Right atrium auricular region (tissue), 2 donors: ENCODE measurements at places on chromosomes 4 and X.

DNA sequence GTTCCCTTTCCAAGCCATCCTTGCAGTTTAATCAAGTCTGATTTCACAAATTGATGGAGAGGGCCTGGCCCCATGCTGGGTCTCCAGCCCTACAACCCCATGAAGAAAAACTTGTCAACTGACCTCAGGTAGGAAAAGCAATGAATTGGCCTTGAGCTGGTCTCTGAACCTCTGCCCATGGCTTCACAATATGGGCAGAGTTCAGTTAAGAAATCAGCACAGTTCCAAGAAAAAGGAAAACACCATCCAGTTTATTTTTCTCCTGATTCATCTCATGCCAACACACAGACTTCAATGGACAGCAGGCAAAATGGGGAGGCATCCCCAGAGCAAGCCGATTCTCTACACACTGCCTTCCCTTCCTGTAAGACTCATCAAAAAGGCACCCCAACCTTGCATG lies 3.3 kb downstream of the RIPPLY1 start:
- no peak for DNase-seq

- DNase-seq = no peak
These were observed 99.5 kb downstream of the EFHC2 start for GRCh38 chrX:44244008-44244407.

- peak; percentile 68 for DNase-seq
These were observed 880 bp downstream of the UNC5C start for GRCh38 chr4:95547715-95548471.

GRCh38 chr4:88381123-88381522 lies 2.5 kb downstream of the HERC6 start:
- DNase-seq = peak; percentile 23

GRCh38 chr4:129394635-129395034 lies 298.7 kb downstream of the C4orf33 start:
- DNase-seq = no peak

GRCh38 chrX:22366166-22366702 lies 93.5 kb downstream of the CBLL2 start:
- DNase-seq = no peak

DNA sequence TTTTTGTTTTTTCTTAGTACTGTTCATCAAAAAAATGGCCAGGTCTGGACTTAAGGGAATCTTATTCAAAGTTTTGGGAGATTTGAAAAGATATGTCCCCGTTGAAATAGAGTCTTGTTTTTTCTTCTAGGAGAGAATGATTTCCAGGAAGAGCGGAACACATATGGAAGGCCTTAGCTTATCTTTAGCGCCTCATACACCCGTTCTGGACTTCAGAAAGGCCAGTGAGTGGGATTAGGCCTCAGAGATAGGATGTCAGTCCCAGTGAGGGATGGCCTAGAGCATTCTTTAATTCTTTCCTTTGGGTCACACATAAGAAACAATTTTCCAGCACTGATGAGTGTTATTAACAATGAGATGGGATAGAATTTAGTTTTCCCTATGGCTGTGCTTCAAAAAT lies 54.5 kb upstream of the HAND2 start:
- no peak for DNase-seq

- no peak for DNase-seq
These were observed 116.4 kb downstream of the AFF1 start for GRCh38 chr4:87051121-87051713.

- DNase-seq = peak; percentile 68
These were observed 60.1 kb downstream of the SH2D1A start for GRCh38 chrX:124406294-124407014.

DNA sequence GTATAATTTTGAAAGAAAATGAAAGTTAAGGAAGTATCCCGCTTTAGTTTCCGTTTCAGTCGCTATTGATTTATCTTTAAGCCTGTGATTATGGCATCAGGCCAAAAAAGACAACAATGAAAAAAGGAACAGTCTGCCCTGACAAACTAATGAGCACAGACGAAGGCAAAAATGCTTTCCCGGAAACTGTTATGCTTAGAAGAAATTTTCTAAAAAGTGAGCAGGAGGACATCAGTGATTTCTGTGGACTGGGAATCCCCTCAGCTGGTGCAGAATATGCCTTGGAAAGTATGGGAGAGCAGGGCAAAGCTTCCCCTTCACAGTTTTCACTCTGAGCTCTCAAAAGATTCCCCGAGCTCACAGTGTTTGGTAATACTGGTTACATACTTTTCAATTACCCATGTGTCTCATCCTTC lies 5.1 kb upstream of the CXCL10 start:
- no peak for DNase-seq

DNA sequence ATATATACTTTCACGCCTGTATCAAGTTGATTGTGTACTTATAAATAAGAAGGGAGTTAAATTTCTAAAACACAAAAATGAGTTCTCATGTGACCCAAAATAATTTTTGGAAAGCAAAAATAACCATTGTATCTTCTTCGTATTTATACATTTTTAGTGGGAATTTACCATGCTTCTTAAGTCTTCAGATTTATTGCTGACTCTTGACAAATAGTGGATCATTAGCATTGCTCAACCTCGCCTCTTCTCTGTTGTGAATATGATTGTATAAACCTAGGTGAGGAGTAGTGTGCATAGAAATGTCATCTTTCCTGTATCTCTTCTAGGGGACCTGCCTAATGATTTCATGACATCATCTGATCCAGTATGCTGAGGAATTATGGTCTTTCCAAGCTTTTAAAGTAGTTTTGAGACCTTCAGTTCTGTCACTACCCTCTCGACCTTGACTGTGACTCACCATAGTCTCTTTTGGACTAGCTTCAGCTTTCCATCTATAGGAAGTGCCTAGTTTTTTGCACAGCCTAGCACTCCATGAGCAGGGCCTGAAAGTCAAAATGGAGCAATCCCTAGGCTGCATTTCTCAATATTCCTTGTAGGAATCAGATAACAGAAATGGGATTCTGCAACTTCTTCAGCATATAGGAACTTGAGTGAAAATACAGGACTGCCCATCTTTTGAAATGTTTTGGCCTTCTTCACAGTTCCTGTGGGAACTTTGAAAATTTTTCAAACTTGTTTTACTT lies 157.6 kb downstream of the ARX start:
- DNase-seq = no peak

GRCh38 chr4:141810712-141811375 lies 174.5 kb downstream of the IL15 start:
- DNase-seq = no peak

- DNase-seq = no peak
These were observed 150.9 kb downstream of the ENPP6 start for GRCh38 chr4:184066584-184067300.

- DNase-seq = no peak
These were observed 121.3 kb downstream of the PRKX start for GRCh38 chrX:3592184-3592583.

GRCh38 chrX:155612312-155613224 lies at the start of gene TMLHE:
Gene TMLHE (minus strand): TSS chrX:155612952. CDS start chrX:155545276, 67,676 bp downstream.
- DNase-seq = peak; percentile 59

DNA sequence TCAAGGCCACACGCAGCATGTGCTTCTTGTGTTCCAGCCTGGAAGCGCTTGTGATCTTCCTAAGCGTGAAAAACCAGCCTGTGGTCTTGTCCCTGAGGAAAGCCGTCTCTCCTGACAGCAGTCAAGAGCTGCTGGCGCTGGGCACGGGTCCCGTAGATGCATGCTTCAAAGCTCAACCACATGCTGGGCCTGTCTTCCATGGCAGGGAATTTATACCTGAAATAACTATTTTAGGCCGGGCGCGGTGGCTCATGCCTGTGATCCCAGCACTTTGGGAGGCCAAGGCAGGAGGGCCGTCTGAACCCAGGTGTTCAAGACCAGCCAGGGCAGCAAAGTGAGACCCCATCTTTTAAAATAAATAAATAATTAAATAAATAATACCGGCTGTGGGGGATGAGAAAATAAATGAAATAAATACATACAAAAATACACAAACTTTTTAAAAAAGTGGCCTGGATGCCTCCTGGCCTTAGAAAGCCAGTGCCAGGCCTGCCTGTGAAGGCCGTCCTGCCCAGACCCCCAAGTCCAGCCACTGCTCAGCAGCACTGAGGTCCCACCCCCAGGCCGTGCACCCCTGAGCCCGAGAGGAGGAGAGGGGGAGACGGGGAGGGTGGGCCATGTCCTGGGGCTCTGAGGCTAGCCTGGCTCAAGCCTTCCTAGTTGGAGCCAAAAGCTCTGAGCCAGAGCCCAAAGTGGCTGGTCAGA lies 10.4 kb downstream of the LRPAP1 start:
- DNase-seq = no peak

DNA sequence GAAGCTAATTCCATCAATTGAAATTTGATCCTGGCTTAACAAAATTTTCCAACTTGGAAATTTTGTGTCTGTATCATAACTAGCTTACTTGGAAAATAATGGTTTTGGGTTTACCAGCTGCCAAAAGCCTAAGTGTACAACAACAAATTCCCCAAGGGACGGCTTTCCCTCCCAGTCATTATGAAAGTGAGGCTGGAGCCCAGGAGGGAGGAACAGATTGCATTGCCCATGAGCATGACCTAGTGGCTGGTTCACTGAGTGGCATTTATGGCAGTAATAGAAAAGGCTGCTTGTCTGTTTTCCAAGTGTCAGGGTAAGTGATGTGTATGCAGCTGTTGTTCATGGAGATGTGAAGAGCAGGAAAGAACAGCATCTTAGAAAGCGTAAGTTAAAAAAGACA lies 70.8 kb upstream of the HHIP start:
- no peak for DNase-seq

GRCh38 chr4:98447648-98448047 lies 186.5 kb downstream of the RAP1GDS1 start:
- no peak for DNase-seq

DNA sequence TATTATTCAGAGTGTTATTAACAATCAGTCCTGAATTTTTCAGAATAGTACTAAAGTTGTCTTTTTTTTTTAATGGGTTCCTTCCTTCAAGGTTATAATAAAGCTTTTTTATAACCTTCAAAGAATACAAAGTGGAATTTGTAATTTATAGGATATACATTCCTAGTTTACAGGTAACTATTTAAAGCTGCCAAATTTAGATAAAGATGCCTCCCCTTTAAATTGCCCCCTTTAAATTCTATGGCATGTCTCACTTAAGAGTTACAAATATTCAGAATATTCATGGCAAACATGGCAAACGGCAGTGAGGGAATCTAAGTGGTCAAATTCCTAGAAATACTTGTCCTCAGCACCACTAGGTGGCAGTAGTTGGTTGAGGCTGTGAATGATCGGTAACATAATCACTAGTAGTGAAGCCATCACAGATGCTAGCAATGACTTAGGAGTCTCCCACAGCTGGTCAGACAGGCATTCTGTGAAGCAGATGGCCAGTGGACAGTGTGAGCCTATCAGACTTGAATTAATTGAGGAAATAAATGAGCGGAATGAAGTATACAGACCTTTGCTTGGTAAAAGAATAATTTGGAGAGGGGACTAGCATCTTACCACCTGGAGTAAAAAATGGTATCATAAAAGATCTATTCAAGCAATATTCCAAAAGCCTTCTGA lies 86.4 kb downstream of the CBR4 start:
- no peak for DNase-seq

DNA sequence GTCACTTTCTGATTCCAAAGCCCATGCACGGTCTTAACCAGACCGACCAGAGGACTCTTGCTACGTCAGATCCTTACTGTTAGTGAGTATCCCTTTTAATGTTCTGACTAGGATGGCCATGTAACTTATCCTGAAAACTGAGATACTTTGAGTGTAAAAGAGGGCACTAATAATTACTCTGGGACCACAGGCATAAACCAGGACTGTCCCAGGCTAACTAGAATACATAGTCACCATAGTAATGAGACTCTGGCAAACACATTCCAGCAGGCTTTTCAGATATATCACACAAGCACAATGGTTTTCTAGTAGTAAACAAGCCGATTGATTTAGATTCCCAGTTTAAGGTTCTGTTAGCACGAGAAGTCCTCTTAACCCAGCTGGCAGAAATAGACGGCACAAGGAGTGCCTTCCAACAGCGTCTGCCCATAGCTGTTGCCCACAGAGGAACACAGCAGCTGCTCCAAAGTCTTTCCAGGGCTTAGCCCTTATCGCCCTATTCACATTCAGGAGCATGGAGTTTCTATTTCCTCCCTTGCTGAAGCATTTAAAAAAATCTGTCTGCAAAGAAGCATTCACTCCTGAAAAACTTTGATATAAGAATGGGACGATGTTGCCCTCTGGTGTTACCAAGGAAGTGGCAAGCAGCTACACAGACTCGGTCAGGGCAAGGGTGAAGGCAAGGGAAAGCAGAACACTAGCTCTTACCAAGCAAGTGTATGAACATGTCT lies 92.4 kb downstream of the CXCL13 start:
- no peak for DNase-seq

GRCh38 chrX:47175588-47175980 lies 18.0 kb upstream of the UBA1 start:
- no peak for DNase-seq

DNA sequence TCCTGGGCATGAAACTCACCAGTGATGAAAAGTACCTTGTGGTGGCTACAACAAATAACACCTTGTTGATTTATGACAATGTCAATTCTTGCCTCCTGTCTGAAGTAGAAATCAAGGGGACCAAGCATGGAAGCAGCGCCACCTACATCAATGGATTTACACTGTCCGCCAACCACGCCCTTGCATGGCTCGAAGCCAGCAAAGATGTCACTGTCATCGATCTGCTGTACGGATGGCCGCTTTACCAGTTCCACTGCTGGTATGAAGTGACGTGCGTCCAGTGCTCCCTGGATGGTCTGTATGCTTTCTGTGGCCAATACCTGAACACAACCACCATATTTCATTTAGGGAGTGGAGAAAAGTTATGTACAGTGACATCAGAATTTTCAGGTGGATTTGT lies 200.5 kb downstream of the NWD2 start:
- DNase-seq = no peak

DNA sequence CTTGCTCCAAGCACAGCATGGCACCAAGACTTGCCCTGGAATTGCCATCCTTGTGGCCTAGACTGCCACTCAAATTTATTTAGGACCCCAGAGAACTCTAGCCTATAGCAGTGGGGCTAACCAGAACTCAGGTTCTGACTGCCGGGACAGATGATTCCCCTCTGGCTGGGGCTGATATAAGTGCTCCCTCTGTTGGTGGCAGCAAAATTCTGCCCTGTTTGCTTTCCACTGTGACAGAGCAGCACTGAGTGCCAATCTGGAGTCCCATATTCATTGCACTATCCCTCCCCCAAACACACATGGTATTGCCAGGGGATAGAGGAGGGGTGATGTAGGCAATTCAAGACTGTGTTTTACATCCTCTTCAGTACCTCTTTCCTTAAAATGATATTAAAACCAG lies 1081.9 kb downstream of the FAT4 start:
- no peak for DNase-seq

DNA sequence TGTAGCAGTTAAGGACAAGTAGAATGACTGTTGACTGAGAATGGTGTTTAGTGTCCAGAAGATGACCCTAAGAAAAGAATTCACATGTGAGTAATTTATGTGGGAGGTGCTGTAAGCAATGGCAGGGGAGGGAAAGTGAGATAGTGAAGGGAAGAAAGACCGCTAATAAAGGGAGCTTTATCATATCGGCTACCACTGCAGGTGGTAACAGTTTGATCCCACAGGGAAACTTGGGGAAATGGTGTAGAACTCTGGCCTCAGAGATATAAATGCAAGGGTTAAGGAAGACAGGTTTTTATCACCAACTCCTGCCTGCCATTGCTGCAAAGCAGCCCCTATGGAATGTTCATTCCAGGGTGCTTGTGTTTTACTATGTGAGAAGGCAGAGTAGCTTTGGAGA lies 489.6 kb downstream of the STPG2 start:
- DNase-seq = no peak

- DNase-seq = no peak
These were observed 59.2 kb upstream of the GATB start for GRCh38 chr4:151820004-151820403.

GRCh38 chrX:150041208-150041607 lies 102.9 kb upstream of the EOLA2 start:
- no peak for DNase-seq

- no peak for DNase-seq
These were observed 70.7 kb upstream of the HCCS start for GRCh38 chrX:11040405-11040804.
